Motor neuron (in vitro differentiated cells): ENCODE measurements at places on chromosomes 1 and 21. TPM values are rescaled to one million over a fixed set of nuclear protein-coding genes. Genes with fewer than 3 reads are reported as not detected.

The FHL3 gene
- total RNA-seq, result 2.8 and 2.9 TPM in 2 replicates

The HES3 gene
- total RNA-seq, result 0.42 and 1.6 TPM in 2 replicates

The WNT3A gene
- 0.17 TPM in 1 of 2 replicates, not detected in the other for total RNA-seq

The C8B gene
- total RNA-seq, result not detected in 2 replicates

The UQCRH gene
- total RNA-seq, result 1,020 and 1,044 TPM in 2 replicates

The TENT5C gene
- total RNA-seq, result 1.1 and 2.8 TPM in 2 replicates

The PROX1 gene
- total RNA-seq, result 14.6 and 17.3 TPM in 2 replicates

The TDRD5 gene
- total RNA-seq, result 0.10 TPM in 1 of 2 replicates, not detected in the other

The C8A gene
- not detected in 2 replicates for total RNA-seq

The AMPD1 gene
- total RNA-seq, result not detected in 2 replicates

The IFI44 gene
- total RNA-seq, result 43.8 and 59.8 TPM in 2 replicates

The HSPA6 gene
- 0.50 and 0.58 TPM in 2 replicates for total RNA-seq

GRCh38 chr1:239550178-239550577 is 163.8 kb downstream of the CHRM3 start:
- no peak for ATAC-seq

GRCh38 chr1:225828706-225829345 is 18.9 kb downstream of the EPHX1 start:
- no peak for ATAC-seq

DNA sequence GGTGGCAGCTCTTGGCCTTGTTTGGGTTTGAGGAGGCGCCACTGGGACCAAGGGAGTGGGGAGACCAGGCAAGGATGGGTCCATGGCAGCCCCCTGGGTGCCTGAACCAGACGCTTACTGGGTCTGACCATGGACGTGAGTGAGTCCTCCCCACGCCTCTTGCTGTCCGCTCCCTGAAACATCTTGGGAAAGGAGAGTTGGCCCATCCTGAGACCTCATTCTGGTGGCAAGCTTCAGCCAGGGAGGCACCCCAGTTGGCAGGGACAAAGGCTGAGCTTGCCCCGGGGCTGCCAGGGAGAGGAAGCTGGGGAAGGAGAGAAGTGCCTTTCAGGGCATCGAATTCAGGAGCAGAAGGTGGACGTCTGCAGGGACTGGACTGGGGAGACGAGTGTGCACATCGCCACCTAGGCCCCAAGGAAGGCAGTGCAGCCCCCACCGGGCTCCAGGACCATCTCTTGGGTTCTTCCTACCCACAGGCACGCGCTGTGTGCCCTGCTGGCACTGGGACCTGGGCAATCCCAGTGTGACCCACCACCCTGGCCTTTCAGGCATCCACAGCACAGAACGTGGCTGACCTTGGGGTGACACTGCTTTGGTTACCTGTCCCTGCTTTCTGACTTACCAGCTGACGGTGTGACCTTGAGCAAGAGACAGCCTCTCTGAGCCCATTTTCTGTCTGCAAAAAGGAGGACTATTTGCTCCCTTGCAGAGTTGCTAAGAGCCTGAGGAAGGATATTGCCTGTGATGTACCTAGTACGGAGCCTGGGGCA is 132.9 kb upstream of the WNT4 start:
- peak; percentile 99 for ATAC-seq

GRCh38 chr1:209397371-209397770 is 186.1 kb upstream of the CAMK1G start:
- ATAC-seq, result no peak

DNA sequence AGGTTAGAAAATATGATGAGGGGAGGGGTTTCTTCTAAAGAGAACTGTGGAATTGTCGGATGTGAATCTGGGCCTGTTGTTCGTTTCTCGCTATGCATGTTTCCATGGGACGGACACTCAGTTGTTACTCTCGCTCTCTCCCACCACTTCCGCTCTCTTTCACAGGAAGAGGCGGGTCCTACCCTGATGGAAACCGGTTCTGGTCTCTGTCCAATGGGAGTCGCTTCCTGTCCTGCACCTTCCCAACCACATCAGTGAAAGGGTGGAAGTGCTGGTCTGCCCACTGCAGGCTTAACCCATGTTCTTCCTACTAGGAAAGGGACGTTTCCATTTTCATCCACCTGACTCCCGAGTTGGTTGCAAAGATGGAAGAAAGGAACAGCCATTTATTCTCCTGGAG is 119.4 kb downstream of the KCNJ15 start:
- ATAC-seq, result no peak

GRCh38 chr1:213666113-213666512 is 321.7 kb upstream of the PROX1 start:
- ATAC-seq, result no peak

DNA sequence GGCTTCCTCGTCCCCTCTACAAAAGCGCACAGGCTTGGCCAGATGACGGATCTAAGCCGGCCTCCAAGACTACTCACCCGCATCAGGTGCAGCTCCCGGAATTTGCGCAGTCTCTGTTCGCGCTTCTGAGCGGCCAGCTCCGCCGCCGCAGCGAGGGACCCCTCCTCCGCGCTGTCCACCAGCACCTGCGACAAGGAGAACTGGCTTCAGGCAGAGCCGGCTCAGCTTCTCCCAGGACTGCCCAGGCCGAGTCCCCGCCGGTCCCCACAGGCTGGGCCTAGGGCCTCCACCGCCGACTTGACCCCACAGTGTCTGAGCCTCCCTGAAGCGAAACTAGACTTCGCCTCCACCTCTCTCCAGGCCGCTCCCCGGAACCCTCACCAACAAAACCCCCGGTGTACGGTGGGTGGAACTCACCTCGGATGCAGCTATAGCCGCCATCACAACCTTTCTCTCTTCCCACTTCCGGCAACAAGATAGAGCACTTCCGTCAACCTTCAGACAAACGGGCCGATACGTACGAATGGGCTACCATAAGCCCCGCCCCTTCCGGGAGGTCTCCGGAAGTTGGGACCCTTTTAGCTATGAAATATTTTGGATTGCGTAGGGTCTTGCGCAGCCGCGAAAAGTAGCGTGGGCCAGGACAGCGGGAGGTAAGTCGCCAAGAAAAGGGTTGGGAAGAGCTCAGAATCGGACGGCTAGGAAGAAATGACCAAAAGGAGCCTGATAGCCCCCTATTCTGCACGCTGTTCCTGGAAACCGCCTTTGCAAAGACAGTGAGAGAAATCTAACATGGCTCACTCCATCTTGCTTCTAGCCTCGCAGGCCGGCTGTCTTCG is at the start of gene SYF2:
Gene SYF2 (minus strand): TSS at position 476 of the 839 bp plus-strand sequence. CDS start 35 bp downstream, at position 441.
- peak; percentile 82 for ATAC-seq

- no peak for ATAC-seq
Observed at GRCh38 chr1:151620286-151620685, 8.4 kb downstream of the SNX27 start.

DNA sequence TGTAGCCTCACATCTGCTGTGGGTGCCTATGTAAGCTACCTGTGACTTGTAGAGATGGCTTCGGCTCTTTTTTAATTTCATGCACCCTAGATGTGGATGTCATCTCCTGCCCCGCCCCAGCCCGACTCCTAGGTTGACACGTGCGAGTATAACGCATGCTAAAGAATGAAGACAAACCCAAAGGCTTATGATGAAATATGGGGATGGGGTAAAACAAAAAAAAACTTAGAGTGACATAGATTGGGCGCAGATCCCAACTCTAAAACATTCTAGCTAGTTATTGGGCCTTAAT is 613 bp upstream of the ERO1B start:
- ATAC-seq, result no peak

GRCh38 chr1:16442941-16443340 is 2.4 kb downstream of the NECAP2 start:
- no peak for ATAC-seq

DNA sequence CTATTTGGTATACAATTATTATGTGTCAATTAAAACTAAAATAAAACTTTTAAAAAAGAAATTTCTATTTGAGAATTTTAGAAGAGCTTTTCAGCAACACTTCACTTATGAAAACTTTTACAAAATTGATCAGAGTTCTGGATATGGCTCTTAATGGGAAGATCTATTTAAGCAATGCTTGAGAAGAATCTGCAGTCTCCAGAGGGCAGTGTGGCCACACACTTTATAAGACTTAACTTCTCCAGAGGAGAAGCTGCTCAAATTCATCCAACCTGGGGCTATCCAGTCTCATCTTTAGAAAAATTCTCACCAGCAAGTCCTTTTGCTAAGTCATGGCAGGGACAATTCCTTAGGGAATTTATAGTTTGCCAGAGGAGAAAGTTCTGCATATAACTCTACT is 25.2 kb upstream of the AGO1 start:
- ATAC-seq, result no peak

DNA sequence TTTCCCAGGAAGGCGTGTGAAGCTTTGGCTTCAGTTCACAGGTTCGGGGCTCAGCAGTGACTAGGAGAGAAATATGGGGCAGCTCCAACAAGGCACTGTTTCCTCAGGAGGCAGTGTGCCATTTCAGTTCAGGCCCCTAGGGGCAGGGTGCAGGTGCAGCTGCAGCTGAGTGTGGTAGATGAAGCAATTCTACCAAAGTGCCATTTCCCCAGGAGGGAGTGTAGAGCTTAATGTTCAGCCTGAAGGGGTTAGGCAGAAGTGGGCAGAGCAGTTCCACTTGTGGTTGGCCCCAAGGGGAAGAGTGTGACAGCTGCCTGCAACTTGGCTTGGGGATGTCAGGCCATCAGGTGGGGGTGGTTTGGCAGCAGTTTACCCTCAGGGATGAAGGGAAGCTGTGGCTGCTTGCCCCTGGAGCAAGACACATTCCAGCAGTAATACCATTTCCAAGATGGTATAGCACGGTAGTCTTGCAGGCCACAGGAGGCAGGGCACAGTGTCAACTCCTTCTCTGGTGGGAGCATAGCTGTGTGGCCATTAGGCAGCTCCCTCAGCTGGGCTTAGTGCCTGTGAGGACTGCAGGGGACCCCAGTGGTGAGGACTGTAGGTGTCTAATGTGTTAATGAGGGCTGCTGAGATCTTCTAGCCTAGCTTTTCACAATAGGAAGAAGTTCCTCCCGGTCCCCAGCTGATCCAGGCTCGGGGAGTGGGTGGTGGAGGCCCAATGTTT is 34.7 kb downstream of the RGSL1 start:
- ATAC-seq, result no peak

DNA sequence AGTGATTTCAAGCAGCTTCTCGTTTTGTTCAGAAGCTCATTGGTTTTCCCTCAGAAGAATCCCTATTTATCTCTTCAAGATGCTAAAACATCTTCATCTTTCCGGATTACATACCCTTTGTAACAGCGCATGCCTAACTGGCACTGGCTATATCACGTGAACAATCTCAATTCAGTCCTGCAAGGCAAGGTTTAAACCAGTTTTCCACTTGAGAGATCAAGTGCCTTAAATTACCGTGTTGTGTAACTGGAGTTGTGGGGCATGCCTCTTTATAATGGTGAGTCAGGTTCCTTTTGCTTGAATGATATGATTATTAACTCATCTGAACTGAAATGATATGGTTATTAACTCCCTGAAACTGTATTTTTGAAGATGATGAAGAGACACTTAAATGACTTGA is 11.0 kb upstream of the ZFP69B start:
- ATAC-seq, result no peak

- no peak for ATAC-seq
Observed at GRCh38 chr1:176512966-176513365, 50.0 kb downstream of the PAPPA2 start.

- ATAC-seq, result no peak
Observed at GRCh38 chr21:45867041-45867666, 114.4 kb upstream of the COL6A1 start.

DNA sequence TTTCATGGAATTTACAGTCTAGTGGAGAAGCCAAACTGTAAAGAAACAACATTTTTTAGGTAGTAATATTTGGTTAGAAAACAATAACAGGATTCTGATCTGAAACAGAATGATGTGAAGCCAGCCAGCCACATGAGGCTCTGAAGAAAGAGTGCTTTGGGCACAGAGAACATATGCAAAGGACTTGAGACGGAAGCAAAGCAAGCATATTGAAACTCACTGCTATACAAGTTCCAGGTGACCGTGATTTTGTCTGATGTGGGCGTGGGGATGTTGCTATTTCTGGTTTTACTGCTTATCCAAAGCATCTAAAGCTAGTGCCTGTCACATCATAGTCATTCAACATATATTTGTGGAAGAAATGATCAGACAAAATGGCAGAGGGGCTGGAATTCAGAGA is 14.7 kb downstream of the CRP start:
- no peak for ATAC-seq

GRCh38 chr1:117576236-117576635 is 29.6 kb upstream of the TENT5C start:
- no peak for ATAC-seq

DNA sequence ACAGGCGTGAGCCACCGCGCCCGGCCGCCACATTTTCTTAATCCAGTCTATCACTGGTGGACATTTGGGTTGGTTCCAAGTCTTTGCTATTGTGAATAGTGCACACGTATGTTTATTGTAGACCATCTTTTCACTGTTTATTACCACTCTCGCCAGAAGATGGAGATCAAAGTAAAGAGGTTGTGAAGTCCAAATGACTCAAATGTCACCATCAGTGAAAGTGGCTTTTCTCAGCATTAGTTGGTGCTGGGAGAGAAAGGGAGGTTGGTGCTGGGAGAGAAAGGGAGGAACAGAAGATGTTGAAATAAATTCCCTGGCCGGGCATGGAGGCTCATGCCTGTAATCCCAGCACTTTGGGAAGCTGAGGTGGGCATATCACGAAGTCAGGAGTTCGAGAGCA is 10.4 kb upstream of the UHMK1 start:
- ATAC-seq, result no peak

- no peak for ATAC-seq
Observed at GRCh38 chr1:51000160-51000559, 30.1 kb downstream of the CDKN2C start.

DNA sequence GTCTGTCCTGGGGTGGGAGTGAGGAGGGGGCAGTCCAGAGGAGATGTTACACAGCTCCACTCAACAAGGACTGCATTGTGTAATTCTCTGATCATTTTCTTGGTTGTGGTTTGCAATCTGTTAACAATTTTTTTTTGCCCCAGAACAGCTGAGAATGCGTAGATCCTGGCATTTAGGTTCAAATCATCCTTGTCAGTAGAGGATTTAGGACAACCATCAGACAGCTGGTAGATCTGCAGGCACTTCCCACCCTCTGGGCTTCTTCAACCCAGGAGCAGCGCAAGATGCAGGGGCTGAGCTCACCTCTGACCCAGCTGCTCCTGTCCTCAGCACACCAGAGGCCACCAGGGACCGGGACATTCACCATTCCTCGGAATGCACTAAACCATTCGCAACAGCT is 13.5 kb downstream of the BCAR3 start:
- no peak for ATAC-seq

DNA sequence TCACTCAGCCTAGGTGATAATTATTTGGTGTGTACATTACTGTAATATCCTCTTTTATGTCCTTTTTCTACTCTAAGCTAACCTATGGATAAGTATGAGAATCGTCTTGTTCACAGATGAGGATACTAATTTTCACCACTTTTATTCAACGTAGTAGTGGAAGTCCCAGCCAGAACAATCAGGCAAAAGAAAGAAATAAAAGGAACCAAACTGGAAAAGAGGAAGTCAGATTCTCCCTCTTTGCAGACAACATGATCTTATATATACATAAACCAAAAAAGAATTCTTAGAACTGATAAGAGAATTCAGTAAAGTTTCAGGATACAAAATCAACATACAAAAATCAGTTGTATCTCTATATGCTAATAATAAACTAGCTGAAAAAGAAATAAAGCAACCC is 12.6 kb upstream of the RGL1 start:
- no peak for ATAC-seq

- no peak for ATAC-seq
Observed at GRCh38 chr1:15007842-15008241, 145.7 kb upstream of the TMEM51 start.

- no peak for ATAC-seq
Observed at GRCh38 chr1:181083842-181084605, 4.5 kb upstream of the IER5 start.
